ENCODE measurements at places on chromosomes 3 and 15. TPM values are rescaled to one million over a fixed set of nuclear protein-coding genes. Genes with fewer than 3 reads are reported as not detected.

GRCh38 chr3:5197022-5197421 lies 9.5 kb downstream of the EDEM1 start:
- DNase-seq = no peak

DNA sequence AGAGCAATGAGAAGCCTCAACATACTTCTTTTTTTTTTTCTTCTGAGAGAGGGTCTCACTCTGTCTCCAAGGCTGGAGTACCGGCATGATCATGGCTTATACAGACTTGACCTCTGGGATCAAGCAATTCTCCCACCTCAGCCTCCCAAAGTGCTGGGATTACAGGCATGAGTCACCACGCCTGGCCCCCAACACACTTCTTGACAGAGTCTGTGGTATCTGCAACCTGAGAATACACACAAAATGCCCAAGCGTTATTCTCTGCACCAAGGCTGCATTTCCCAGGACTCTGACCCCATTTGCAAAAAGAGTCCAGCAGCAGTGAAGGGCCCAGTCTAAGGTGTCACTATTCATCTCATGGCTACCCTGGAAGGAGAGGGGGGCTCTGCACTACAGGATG lies 42.7 kb upstream of the BLM start:
- no peak for DNase-seq

DNA sequence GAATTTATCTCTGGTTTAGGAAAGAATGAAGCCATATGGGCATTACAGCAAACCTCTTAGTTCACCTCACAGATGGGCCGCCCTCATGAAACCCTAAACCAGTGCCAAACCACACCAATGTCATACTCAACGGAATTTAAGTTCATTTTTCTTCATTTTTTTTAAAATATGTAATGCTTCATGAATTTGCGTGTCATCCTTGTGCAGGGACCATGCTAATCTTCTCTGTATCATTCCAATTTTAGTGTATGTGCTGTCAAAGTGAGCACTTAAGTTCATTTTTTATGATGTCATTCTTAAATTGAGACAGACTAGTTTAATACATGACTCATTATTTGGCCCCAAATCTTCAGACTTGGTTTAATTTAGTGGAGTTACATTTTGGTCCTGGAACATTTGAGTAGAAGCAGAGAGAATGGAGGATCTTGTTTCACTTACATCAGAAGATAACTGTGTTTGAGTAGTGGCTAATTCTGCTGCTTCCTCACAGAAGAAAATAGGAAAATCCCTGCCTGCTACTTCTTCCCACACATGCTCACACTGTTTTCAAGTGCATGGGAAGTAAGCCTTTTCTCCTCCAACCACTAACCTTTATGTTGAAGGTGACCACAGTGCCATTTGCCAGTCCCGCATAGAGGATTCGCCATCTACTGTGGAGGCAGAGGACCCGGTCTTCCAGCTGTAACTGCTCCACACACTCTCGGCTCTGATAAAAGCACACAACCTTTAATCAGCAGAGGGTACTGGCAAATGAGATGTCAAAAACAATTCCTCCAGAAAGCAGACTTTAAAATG lies 63.3 kb downstream of the ZNF106 start:
- DNase-seq = no peak

- no peak for DNase-seq
These were observed 2.3 kb downstream of the RNF7 start for GRCh38 chr3:141740349-141740748.

DNA sequence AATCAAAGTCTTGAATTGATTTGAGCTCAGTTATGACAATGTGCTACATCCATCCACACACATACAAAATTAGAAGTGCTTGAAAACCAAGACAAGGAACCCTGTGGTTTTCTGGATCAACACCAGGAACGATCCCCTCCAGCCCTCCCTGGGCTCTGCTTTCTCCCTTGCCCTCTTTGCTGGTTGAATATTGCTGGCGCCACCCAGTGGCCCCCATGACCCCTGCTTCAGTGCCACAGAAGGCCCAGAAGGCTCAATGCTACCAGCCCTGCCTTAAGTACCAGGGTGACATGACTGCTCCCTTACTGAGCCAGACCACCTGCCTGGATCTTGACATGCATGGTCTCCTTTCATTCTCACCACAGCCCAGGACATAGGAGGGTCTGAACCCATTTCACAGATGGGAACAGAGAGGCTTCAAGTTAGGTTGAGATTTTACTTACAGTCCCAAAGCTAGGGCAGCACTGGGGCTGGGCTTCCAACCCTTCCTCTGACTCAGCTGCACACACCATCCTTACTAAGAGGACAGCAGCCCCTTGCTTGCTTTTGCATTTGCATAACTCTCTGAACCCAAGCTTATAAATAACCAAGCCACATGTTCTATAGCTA lies 15.0 kb downstream of the IL12A start:
- DNase-seq = peak; percentile 50

- no peak for DNase-seq
These were observed 91.7 kb upstream of the PRICKLE2 start for GRCh38 chr3:64316971-64317370.

DNA sequence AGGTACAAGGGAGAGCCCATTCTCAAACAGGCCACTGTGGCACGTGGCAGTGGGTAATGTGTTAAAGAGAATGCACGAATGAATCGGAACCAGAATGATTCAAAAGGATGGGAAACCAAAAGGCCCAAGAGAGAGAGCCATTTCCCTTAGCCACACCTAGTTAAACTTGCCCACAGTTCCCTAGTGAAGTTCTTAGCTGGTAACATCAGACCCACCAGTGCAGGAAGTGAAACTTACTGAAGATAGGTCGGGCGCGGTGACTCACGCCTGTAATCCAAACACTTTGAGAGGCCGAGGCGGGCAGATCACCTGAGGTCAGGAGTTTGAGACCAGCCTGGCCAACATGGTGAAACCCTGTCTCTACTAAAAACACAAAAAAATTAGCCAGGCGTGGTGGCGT lies 97.1 kb downstream of the MEX3B start:
- no peak for DNase-seq

The FBXO45 gene
- total RNA-seq = 21.6 TPM

GRCh38 chr3:59608356-59608755 lies 558.5 kb upstream of the CFAP20DC start:
- no peak for DNase-seq

The AGBL1 gene
- total RNA-seq = not detected

The PDIA5 gene
- total RNA-seq = 53.6 TPM

DNA sequence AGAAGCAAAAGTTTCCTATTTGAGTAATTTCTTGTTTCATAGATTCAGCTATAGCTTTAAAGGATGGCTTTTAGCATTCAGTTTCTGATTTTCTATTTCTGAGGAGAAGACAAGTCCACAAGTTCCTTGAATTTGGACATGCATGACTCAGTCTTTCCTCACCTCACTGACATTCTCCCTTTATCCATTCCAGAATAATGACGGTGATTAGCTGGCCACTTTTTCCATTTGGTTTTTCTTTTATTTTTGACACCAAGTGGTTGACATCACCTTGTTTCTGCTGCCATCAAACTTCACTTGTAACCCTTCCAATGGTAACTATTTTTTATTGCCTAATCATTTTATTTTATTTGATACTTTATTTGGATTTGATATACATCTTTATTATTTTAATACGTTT lies 404.4 kb upstream of the KCNMB2 start:
- no peak for DNase-seq

- no peak for DNase-seq
These were observed at the start of gene ARMC8 for GRCh38 chr3:138187296-138188012. Gene ARMC8, plus strand, starts transcription at chr3:138187301. Its CDS starts 254 bp downstream, at chr3:138187555.

DNA sequence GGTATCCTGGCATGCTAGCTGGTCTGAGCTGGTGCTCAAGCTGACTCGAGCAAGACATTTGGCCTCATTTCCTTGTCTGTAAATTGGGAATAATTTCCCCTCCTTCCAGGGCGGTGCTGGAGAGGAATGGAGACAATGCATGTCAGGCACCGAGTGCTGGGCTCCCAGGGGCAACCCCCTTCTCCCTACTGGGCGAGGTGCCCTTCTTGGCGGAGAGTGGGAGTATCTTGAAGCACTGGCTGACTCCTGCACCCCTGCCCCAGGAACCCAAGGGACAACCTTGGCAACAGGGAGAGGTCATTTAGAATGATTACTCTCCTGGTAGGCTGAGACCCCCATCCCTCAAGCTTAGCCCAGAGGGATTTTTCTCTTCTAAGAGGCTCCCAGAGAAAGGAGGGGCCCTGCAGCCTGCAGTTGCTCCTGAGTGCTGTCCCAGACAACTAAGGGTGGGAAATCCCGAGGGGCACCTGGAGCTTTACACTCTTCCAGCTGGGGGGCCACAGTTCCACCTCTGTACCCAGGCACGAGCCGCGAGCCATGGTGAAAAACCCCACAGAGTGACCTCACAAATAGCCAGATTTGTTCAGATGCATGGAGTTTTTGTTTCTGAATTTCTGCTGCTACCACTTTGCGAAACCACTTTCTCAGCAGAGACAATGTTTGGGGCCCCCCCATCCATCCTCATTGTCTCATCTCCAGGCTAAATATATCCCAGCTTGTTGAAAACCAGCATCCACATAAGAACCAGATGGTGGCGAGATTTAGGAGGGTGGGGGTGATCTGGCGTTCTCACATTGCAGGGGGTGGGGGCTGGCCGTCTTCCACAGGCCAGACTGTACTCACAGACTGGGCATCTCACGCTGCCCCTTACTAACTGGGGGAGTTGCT lies 44.8 kb downstream of the ABTB1 start:
- no peak for DNase-seq

- DNase-seq = no peak
These were observed 6.7 kb upstream of the SEC11A start for GRCh38 chr15:84722628-84723027.

DNA sequence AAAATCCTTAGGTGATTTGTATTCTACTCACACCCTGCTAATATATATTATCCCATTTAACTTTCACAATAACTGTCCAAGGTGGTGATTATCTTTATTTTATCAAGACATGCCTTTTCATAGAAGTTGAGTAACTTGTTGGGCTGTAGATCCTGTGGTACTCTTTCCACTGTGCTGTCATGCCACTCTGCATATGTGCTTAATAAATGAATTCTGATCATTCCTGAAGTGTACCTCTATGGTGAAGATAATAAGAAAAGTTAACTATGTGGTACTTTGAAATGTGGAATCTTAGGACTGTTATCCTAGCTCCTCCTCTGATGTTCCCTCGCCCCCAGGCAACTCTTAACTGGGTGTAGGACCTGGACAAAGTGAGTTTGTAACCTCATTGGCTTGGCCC lies 5.2 kb downstream of the SNRK start:
- DNase-seq = no peak

The MYZAP gene
- 1.1 TPM for total RNA-seq

DNA sequence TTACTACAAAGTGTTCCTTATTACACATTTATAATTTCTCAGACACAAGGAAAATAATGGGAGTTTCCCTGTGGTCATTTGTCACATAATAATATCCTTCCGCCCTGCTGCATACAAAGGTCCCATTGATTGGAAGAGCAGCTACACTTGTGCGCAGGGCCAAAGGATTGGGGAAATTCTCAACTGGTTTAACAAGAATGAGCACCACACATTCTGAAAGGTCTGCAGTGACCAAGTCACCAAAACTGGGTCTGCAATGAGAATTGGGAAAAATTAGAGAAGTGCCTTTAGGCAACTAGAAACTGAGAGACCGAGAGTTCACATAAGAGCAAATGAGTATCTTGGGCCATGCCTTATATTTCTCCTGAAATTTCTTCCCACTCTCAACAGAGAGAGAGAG lies 98.2 kb upstream of the NR2F2 start:
- no peak for DNase-seq

The SNTN gene
- not detected for total RNA-seq

- DNase-seq = no peak
These were observed 30.4 kb upstream of the LIMD1 start for GRCh38 chr3:45564172-45564571.

The GATM gene
- 7.6 TPM for total RNA-seq

The ARRDC4 gene
- total RNA-seq = 2.9 TPM

The P2RY1 gene
- total RNA-seq = 0.08 TPM

The NDUFB4 gene
- total RNA-seq = 208 TPM

DNA sequence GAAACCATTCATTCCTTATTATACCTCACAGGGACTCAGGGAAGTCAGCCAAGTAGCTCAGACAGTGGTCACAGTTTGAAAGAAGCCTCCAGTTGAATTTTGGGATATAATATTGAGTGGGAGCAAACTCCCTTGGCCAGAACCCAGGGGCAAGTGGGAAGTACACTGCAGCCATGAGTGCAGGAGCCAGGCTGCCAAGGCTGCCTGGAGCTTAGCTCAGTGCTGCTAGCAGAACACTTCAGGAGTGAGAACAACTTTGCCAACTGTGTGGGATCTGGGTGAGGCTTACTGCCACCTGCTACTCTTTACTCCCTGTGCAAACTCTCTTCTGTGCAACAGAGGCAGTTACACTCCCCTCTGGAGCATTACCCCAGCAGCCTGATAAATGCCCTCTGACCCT lies 4.6 kb downstream of the OR5K3 start:
- no peak for DNase-seq

GRCh38 chr3:151837057-151837456 lies 23.1 kb downstream of the AADAC start:
- DNase-seq = peak; percentile 27

DNA sequence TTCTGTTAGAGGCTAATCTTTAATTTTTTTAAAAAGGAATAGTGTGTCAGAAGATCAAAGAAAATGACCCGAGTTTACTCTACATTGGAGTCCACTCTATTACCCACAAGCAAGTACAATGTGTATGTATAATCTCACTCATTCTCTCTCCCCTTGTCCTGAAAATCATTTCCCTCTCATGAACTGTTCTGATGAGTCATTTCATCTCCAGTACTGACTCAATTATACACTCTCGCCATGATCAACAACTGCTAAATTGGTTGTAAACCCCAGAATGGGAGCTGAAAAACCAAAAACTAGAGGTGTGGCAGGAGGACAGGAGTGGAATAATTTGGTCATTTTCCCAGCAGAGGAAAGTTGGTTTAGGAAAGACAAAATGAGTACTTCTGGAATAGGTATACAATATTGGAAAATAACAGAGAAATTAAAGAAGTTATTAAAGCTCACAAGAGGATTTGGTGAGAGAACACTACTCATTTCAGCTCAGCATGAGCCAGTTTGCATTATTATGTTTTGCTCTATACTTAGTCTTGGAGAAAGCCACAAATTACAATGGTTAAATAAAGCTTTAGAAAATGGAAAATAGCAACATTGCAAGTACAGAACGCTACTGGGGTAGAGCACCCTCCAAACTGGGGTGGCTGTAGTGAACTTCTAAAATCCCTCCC lies 144.3 kb upstream of the PFN2 start:
- DNase-seq = no peak

The CRABP1 gene
- total RNA-seq = 6.7 TPM

The SSUH2 gene
- not detected for total RNA-seq

DNA sequence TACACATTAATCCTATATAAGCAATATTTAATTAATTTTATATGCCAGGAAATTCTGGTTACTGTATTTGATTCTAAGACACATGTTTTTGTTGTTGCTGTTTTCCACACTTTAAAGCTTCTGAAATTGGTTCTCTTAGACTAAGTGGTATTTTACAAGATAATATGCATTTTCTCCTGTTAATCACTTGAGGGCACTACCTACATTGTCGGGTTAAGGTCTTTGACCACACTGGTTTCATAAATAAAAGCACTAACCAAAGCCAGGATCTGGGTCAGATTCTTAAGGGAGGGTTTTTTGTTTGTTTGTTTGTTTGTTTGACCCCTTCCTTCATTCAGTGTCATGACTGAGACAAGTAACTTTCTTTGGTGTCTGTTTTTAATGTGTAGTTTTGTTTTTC lies 590.2 kb downstream of the RBMS3 start:
- no peak for DNase-seq

Data from Panc1 (cell line).